ENCODE measurements at places on chromosomes 4 and X. TPM values are rescaled to one million over a fixed set of nuclear protein-coding genes. Genes with fewer than 3 reads are reported as not detected.

Gene SORCS2
- total RNA-seq, result 0.15 TPM

Gene MMRN1
- not detected for total RNA-seq

Gene HTN1
- not detected for total RNA-seq

Gene LRAT
- not detected for total RNA-seq

Gene ARR3
- not detected for total RNA-seq

Gene VCX3B
- not detected for total RNA-seq

Gene SMR3B
- not detected for total RNA-seq

Gene TLR7
- total RNA-seq, result not detected

Gene MED28
- 32.1 TPM for total RNA-seq

Gene STARD8
- total RNA-seq, result 4.6 TPM

Gene PAGE2
- not detected for total RNA-seq

Gene UTP3
- total RNA-seq, result 20.6 TPM

Gene SULT1E1
- total RNA-seq, result not detected

DNA sequence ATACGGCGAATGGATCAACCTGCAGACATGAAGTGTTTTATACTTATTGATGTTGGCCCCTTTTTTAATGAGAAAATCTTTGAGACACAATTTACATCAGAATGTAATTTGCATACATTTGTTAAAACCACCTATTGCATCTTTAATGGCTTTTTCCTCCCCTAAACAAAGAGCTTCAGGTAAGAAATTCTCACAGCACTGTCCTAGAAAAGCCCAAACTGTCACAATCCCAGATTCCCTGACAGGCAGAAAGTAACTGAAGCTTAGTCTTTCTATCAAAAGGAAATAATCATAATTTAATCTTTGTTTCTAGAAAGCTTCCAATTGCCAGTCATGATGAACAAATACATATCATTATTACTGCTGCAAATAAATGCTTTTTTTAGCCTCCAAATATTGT is 407.9 kb downstream of the TMA16 start:
- no peak for DNase-seq
- no peaks in the 10 kb centered on the region for H3K36me3 ChIP-seq
- H3K4me1 ChIP-seq, result no peaks in the 10 kb centered on the region
- no peaks in the 10 kb centered on the region for H3K27me3 ChIP-seq

DNA sequence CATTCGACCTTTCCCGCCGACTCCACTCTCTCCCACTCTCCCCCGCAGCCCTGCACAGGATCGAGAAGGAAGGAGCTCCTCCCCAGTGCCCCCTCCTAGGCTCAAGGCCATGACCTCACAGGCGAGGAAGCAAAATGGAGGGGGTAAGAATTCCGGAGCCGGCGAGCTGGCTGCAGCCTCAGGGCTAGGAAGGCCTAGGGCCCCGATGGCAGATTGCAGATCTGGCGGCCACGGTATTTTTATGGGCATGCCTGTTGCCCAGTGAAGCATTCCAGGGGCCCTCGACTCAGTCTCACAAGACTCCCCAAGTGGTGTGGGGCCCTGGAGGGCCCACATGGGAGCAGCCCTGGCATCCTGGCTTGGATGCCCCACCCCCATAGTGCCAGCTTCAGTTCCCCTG is 942 bp upstream of the L1CAM start:
- H3K4me3 ChIP-seq, result peak overlapping the region; percentile 55
- no peak for DNase-seq
- H3K27ac ChIP-seq, result peak overlapping the region; percentile 89
- no peaks in the 10 kb centered on the region for H3K36me3 ChIP-seq
- no peaks in the 10 kb centered on the region for H3K27me3 ChIP-seq
- H3K4me1 ChIP-seq, result peaks cover 51% of the 10 kb centered on the region

- no peaks in the 10 kb centered on the region for H3K4me1 ChIP-seq
- H3K36me3 ChIP-seq, result no peaks in the 10 kb centered on the region
- no peaks in the 10 kb centered on the region for H3K27me3 ChIP-seq
- no peak for DNase-seq
- no peak overlapping the region for H3K27ac ChIP-seq
These were observed 102.6 kb downstream of the HS6ST2 start for GRCh38 chrX:132855780-132856341.

GRCh38 chr4:150140774-150141400 is 62.6 kb downstream of the DCLK2 start:
- H3K27me3 ChIP-seq, result no peaks in the 10 kb centered on the region
- DNase-seq, result no peak
- H3K4me1 ChIP-seq, result peaks cover 8% of the 10 kb centered on the region
- peak overlapping the region; percentile 44 for H3K27ac ChIP-seq

- no peak for DNase-seq
- no peak overlapping the region for H3K27ac ChIP-seq
- no peaks in the 10 kb centered on the region for H3K4me1 ChIP-seq
- no peak overlapping the region for H3K4me3 ChIP-seq
- no peaks in the 10 kb centered on the region for H3K27me3 ChIP-seq
These were observed 286.6 kb upstream of the GATB start for GRCh38 chr4:152047451-152047850.

DNA sequence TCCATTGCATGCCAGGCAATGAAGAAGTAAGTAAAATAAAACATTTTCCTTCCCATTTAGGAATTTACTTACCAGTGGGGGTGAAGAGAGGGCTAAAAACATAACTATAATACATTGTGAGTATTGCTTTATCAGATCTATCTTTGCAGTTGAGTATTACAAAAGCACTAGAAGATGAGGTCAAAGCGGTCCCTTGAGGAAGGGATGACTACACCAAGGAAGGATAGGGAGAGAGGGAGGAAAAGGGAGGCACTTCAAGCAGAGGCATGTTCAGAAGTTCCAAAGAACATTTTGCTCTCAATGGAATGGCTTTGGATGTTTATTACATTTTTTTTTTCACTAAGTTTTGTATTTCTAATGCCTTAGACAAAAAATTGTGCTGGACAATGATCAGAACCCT is 127.8 kb downstream of the TET2 start:
- no peak overlapping the region for H3K27ac ChIP-seq
- peaks cover 2% of the 10 kb centered on the region for H3K36me3 ChIP-seq
- no peak for DNase-seq
- H3K4me3 ChIP-seq, result no peak overlapping the region
- no peaks in the 10 kb centered on the region for H3K27me3 ChIP-seq

GRCh38 chr4:107066621-107067020 is 30.5 kb upstream of the DKK2 start:
- H3K4me1 ChIP-seq, result no peaks in the 10 kb centered on the region
- no peak overlapping the region for H3K4me3 ChIP-seq
- DNase-seq, result no peak
- H3K36me3 ChIP-seq, result no peaks in the 10 kb centered on the region
- H3K27ac ChIP-seq, result no peak overlapping the region

DNA sequence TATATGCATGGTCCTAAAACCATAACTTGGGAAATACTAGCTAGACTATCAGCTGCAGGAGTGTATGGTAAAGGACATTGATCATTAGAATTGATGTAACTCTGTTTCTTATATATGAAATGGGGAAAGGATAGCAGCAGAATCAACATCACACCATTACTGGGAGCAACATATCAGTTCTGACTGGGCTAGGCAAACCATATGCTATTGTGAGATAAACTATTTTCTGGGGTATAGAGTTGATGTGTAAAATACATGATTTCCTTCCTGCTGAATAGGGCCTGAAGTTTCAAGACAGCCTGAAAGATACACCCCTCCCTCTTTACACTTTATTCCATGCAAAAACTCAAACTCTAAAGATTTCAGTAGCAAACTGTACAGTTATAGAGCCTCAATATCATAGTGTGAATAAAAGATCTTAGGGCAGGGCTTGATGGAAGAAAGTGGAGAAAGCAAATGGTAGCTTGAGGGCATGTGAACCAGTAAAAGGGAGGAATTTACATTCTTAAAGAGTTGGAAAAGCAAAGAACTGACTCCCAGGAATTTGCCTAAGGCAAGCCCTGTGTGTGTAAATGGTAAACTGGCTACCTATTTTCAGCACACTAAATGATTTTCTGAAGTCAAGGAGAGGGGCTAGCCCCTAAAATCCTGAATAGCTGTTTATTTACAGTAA is 404.1 kb downstream of the MAPK10 start:
- no peaks in the 10 kb centered on the region for H3K27me3 ChIP-seq
- no peaks in the 10 kb centered on the region for H3K36me3 ChIP-seq
- peak overlapping the region; percentile 36 for H3K27ac ChIP-seq
- no peak for DNase-seq
- no peak overlapping the region for H3K4me3 ChIP-seq

GRCh38 chr4:73904491-73904890 is 35.3 kb downstream of the CXCL1 start:
- no peaks in the 10 kb centered on the region for H3K27me3 ChIP-seq

GRCh38 chrX:70398899-70399298 is 24.2 kb upstream of the GDPD2 start:
- peaks cover 23% of the 10 kb centered on the region for H3K36me3 ChIP-seq
- no peaks in the 10 kb centered on the region for H3K27me3 ChIP-seq
- no peak overlapping the region for H3K4me3 ChIP-seq
- no peaks in the 10 kb centered on the region for H3K4me1 ChIP-seq

GRCh38 chr4:47122592-47123291 is 91.4 kb downstream of the GABRB1 start:
- H3K4me3 ChIP-seq, result no peak overlapping the region
- peak; percentile 76 for DNase-seq

DNA sequence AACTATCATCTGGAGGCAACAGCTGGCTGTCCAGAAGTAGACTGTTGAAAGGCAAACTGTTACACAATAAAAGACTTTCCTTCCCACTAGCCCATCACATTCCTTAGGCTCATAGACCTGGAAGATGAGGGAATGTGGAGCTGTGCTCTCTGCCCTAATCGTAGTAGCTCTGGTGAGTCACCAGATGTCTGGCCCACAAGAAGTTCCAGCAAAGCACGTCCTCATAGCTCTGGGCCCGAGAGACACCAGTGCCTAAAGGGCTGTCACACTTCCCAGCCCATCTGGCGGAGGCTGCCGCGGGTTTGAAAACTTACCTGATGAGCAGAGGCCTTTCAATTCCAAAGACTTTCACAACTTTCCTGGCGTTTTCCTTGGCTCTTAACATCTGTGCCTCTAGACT is 81.7 kb upstream of the STOX2 start:
- 0 out of 2 replicates have a peak overlapping the region, but pooled peaks have one; percentile 12 for H3K27ac ChIP-seq
- H3K36me3 ChIP-seq, result no peaks in the 10 kb centered on the region
- H3K4me3 ChIP-seq, result no peak overlapping the region
- DNase-seq, result no peak
- no peaks in the 10 kb centered on the region for H3K4me1 ChIP-seq

GRCh38 chr4:101584306-101584705 is 206.2 kb upstream of the BANK1 start:
- no peak overlapping the region for H3K27ac ChIP-seq
- H3K4me3 ChIP-seq, result no peak overlapping the region
- DNase-seq, result no peak
- H3K36me3 ChIP-seq, result no peaks in the 10 kb centered on the region

GRCh38 chr4:113524096-113524495 is 237.4 kb downstream of the CAMK2D start:
- DNase-seq, result no peak
- no peak overlapping the region for H3K4me3 ChIP-seq
- no peaks in the 10 kb centered on the region for H3K36me3 ChIP-seq
- H3K27ac ChIP-seq, result no peak overlapping the region

- H3K4me3 ChIP-seq, result no peak overlapping the region
- DNase-seq, result no peak
- no peaks in the 10 kb centered on the region for H3K27me3 ChIP-seq
- peaks cover 3% of the 10 kb centered on the region for H3K4me1 ChIP-seq
These were observed 3.2 kb downstream of the TIGD4 start for GRCh38 chr4:152776352-152776751.

- H3K4me1 ChIP-seq, result no peaks in the 10 kb centered on the region
- H3K36me3 ChIP-seq, result 0 out of 2 replicates have a peak, but pooled peaks cover 2% of the 10 kb centered on the region
- no peaks in the 10 kb centered on the region for H3K27me3 ChIP-seq
- no peak for DNase-seq
- H3K27ac ChIP-seq, result no peak overlapping the region
These were observed 10.0 kb downstream of the TXLNG start for GRCh38 chrX:16796298-16796697.

- H3K4me1 ChIP-seq, result peaks cover 5% of the 10 kb centered on the region
- H3K36me3 ChIP-seq, result peaks cover 3% of the 10 kb centered on the region
- no peaks in the 10 kb centered on the region for H3K27me3 ChIP-seq
- no peak for DNase-seq
- peak overlapping the region; percentile 85 for H3K27ac ChIP-seq
These were observed 333 bp downstream of the BOD1L1 start for GRCh38 chr4:13627178-13627605.

GRCh38 chrX:40147126-40147952 is 49.6 kb upstream of the BCOR start:
- peaks cover 8% of the 10 kb centered on the region for H3K4me1 ChIP-seq
- H3K4me3 ChIP-seq, result no peak overlapping the region
- no peaks in the 10 kb centered on the region for H3K36me3 ChIP-seq
- no peak for DNase-seq
- no peaks in the 10 kb centered on the region for H3K27me3 ChIP-seq

DNA sequence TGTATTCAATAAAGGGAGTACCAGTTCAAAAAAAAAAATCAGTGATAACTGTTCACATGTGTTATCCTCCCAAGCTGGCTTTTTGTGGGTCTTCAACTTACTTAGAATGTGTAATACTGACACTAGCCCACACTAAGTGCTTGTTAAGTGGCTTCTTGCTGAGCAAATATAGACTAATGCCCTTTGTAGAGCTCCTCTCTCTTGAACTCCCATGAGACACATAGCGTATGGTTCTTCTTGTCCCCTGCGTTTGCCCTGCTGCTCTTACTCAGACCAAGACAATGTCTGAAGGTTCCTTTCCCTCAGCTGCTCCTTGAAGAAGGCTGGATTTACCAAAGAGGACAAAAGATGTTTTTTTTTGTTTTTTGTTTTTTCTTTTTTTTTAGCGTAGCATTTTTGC is 110.9 kb downstream of the FRAS1 start:
- H3K36me3 ChIP-seq, result no peaks in the 10 kb centered on the region
- H3K4me3 ChIP-seq, result no peak overlapping the region
- no peak overlapping the region for H3K27ac ChIP-seq
- H3K4me1 ChIP-seq, result no peaks in the 10 kb centered on the region
- DNase-seq, result no peak

DNA sequence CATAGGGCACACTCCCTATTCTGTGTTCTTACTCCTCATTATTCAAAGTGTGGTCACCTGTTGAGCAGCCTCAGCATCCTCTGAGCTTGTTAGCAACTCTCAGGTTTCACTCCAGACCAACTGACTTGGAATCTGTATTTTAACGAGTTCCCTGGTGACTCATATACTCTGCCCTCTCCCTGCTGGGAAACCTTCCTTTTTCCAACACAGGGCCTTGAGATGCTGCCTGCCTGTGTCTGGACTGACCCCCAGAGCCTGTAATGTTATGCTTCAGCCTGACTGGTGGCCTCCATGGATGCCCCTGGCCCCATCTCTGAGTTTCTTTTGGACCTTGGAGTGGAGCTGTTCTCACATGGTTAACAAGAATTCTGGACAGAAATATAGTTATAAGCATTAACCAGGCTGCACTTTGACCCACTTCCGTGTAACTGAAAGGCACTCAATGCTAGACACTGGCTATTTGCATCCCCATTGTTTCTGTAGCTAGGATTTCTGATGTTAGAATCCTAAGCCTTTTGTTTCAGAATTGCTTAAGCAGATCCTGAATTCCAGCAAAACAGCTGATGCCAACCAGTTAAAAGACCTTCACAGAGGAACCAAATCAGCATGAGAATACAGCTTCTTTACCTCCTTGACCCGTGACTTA is 262.6 kb downstream of the STIM2 start:
- DNase-seq, result no peak
- H3K27me3 ChIP-seq, result no peaks in the 10 kb centered on the region
- H3K27ac ChIP-seq, result no peak overlapping the region
- H3K4me3 ChIP-seq, result no peak overlapping the region
- H3K4me1 ChIP-seq, result no peaks in the 10 kb centered on the region

Data from Panc1 (cell line).